ENCODE measurements at places on chromosomes 4 and X.

DNA sequence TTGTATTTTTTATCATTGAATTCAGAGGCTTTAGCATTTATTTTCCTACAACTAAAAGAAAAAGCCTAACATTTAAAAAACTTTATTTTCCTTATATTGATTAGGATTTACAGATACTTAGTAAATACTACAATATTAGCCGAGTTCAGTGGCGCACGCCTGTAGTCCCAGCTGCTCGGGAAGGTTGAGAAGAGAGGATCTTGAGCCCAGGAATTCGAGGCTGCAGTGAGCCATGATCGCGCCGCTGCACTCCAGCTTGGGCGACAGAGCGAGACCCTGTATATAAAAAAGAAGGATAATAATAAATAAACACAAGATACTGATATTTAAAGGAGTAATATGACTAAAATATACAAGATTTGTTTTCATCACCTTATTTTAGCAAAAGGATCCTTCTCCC is 681 bp upstream of the UPF3B start:
- no peak for DNase-seq

DNA sequence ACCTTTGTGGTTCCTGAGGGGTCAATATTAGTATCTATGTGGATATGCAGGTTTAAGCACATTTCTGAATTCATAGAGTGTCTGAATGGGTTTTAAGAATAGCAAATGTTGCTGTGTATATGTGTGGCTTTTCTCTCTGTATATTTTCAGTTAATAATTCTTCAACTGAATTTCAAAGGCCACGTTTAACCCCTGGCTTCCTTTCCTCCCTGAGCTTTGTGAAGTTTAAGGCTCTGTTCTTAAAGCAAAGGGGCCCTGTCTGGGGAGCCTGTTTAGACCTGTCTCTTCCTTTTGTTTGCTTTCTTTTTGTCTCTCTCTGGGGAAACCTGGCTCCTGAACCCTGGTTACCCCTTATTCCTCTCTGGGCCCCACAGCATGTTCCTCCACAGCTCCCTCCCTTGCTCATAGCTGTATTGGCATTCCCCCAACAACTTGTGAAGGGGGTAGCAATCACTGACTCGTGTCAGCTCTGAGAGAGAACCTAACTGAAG is 139.1 kb downstream of the COL4A6 start:
- no peak for DNase-seq

- peak; percentile 15 for DNase-seq
Measured at GRCh38 chr4:141102367-141102766, 30.9 kb downstream of the RNF150 start.

DNA sequence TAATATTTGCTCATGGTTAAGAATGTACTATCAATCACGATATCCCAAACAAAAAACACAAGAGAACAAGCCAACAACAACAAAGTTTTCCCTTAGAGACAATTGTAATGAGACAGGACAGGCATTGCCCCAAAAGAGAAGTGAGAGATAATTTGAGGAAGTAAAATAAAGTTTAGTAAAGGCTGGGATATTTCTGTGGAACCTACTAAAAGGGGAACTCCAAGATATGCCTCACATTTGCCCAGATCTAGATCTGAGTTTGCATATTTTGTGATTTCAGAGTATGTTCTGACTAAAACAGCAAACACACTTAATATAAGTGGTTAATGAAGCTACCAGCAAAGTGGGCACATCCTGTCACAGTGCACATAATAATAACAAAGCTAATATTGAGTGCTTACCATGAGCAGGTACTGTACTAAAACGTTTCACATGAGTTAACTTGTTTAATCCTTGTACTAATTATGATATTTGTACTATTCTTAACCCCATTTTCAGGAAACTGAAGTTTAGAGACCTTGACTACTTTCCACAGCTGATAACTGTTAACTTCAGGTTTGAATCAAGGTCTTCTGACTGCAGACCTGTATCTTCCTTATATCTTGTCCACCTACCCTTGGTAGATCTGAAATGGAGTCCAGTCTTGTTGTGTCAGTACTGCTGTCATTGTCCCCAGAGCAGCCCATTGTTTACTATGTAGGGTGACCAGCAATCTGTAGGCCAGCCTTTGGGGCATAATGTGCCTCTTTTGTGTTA is 26.0 kb upstream of the BMP2K start:
- no peak for DNase-seq

GRCh38 chr4:64465263-64465662 is 56.0 kb upstream of the TECRL start:
- DNase-seq = no peak

- DNase-seq = no peak
Measured at GRCh38 chr4:55571806-55572205, 20.2 kb downstream of the PDCL2 start.

DNA sequence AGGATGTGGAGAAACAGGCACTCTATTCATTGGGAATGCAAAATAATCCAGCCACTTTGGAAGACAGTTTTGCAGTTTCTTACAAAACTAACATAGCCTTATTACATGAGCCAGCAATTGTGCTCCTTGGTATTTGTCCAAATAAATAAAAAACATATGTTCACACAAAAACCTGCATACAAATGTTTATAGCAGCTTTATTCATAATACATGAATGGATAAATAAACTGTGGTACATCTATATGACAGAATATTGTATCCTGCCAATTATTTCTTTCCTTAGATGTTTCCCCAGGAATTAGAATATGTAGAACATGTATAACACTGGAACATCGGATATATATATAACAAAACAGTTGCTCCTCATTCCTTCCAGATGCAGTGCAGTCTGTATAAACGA is 57.7 kb upstream of the VEGFC start:
- no peak for DNase-seq

DNA sequence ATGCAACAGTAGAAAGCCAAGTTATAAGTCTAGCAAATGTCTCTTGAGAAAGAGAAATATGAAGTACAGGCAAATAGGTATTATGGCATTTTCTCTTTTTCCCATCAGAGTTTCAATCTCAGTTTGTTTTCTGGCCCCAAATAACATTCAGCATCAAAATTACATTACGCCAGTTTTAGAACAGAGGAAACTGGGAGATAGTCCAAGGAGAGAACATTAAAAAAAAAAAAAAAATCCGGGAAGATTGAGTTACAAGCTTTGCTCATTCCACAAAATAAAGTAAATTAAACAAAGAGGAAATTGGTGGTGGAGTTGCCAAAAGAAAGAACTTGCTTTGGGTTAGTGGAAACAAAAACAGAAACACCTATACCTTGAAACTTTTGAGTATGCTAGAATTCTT is 50.4 kb upstream of the IL13RA2 start:
- DNase-seq = no peak

- DNase-seq = no peak
Measured at GRCh38 chr4:17934286-17934685, 87.3 kb downstream of the LCORL start.

- no peak for DNase-seq
Measured at GRCh38 chr4:112753333-112753732, 116.4 kb downstream of the LARP7 start.

DNA sequence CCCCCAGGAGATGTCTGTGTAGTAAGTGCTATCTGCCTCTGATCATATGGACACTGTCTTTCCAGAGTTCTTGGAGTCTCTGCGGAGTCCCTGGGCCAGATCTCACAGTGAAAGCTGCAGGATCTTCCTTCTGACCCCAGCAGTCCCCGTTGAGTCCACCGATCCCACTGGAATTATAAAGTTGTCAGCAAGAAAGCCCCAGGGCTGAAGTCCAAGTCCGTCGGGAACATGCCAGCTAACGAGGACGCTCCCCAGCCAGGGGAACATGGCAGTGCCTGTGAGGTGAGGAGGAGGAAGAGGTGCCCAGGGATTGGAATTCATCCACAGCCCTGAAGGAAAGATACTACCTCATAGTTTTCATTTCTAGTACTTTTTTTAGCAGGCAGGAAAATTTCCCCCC is 9.3 kb downstream of the ZNF81 start:
- DNase-seq = no peak

DNA sequence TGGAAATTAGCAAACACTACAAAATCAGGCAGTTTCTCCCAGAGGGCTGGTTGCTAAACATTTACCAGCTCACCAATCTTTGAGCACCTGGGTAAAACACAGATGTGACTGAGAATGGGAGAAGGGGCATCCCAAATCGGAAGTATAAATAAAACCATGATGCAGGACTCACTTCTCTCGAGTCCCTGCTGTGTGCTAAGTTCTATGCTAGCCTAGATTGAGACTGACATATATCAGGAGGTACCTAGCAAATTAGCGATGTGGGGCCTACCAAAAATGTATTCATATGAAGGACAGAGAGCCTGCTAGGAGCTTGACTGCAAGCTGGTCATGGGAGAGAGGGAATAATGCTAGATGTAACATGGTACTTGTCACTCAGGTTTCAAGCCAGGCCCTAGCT is 171.9 kb upstream of the PGRMC2 start:
- DNase-seq = no peak

- DNase-seq = no peak
Measured at GRCh38 chr4:88908003-88908402, 149.0 kb downstream of the FAM13A start.

DNA sequence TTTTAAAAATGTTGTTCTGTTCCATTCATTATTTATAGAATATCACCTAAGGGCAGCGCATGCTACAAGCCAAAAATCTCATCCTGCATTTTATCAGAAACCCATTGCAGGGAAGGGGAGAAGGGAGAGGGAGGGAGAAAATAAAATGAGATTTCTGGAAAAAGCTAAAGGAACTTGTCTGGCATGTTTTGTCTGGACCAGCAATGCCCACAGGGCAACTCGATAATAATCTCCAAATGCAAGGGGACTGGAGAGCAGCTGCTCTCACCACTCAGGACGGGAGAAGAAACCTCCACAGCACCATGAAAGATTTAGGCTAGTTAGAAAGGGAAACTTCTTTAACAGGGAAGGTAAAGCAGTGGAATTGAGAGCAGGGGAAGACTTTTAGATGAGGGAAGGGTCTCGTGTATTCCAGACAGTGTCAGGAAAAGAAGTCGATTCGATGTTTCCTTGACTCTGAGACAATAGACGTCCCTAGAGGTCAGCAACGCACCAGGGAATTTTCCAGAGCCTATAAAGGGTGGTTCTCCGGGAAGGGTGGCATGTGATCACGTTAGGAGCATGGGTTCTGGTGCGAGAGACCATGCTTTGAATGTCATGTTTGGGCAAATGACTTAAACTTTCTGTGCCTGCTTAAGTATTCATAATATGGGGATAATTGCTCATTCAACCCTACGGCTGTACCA is 132.2 kb upstream of the NDP start:
- DNase-seq = no peak

GRCh38 chrX:40778861-40779575 is 43.7 kb upstream of the MED14 start:
- peak; percentile 37 for DNase-seq

- no peak for DNase-seq
Measured at GRCh38 chr4:18684932-18685331, 663.4 kb upstream of the LCORL start.

DNA sequence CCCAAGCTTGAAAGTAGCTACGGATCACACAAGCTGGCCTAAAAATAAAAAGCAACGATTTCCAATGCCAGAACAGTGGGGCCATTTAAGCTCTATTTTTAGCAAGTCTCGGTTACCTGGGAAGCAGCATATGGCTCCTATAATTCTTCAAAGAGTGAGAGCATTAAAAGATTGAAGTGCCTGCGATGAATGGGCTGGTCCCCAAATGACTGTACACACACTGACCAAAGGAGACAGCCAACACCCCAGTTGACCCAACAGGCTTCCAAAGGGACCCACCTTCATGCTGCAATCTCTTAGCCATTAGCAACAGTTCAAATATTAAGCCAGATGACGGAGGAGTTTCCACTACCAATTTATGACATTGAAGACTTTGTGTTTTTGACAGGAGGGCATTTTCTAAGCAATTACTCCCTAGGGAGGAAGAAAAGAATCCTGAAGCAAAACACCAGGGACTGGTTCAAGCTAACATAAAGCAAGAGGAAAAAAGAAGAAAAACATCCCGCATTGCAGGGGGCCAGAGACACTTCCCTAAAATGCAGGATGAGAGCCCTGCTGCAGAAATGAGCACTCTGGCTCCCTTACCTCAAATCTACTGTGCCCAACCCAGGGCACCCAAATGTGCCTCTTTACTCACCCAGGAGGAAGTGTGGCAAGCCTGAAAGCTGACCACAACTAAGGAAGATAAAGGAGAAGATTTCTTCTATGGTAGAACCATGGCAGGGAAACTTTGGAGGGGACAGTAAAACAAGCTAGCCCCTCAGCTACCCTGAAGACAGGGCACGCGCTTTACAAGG is 21.6 kb downstream of the SH3KBP1 start:
- no peak for DNase-seq

DNA sequence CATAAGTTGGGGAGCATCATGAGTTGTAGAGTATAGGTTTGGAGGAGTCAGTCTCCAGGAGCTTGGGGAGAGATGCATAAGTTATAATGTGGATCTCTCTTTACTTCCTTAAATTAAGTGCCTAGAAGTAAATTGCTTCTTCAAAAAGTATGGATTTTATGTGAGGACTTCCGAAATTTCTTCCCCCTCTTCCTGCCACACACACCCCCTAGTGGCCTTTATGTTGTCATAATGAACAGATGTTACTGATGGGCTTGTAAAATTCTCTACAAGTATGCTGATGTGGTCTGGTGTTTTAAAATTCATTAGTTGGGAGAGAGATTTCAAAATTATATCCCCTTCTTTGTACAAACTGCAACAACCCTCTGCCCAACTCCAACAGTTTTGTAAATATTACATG is 2.3 kb upstream of the METTL14 start:
- DNase-seq = peak; percentile 25

DNA sequence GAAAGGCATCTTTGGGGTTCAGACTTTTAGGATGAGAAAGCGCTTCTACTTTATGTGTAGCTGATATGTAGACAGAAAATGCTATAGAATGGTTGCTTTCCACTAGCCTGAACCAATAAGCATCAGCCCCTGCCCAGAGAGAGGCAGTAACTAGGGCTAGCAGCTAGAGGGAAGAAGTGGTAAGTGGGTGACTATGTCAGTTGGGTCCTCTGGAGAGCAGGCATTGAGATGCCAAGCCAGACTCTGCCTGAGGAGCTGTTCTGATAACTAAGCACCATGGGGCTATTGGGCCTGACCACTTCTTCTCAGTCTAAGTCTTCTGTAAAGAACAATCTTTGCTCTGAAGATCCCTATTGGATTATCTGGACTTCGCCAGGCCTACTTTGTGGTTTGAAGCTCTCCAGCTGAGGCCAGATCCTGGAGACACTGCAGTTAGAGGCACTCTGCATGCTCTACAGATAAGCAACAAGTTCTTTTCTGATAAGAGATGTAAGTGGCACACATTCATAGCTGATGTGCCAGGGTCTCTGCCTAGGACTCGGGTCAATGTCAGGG is 146.1 kb downstream of the RBM46 start:
- DNase-seq = no peak

DNA sequence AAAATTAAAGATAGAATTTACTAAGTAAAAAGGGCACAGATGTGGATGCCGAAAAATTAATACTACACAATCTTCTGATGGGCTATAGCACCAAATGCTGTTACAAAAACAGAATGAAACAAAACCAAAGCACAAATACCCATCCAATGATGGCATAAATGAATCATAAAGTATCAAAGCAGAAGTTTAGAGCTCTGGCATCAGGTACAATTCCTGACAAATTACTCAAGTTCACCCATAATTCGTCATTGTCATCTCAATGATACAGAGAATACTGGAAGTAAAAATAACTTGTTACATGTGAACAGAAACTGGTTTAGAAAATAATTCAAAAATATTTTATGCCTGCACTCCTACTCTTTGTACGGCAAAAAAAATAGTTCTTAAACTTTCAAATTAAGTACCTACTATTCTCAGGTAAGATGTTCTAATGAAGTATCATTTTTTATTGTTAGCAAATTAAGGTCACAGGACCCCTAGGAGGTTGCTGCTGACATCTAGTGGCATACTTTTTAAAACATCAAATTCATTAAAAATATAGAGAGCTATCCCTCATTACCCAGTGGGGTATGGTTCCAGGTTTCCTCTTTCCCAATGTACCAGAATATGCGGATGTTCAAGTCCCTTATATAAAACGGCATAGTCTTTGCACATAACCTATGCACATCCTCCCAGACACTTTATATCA is 126.1 kb downstream of the INPP4B start:
- DNase-seq = peak; percentile 41

All from LoVo (cell line).